ENCODE measurements at places on chromosomes 7 and 10. TPM values are rescaled to one million over a fixed set of nuclear protein-coding genes. Genes with fewer than 3 reads are reported as not detected.

GRCh38 chr7:131083781-131084180, 243.9 kb upstream of the MKLN1 start:
- no peak for DNase-seq

DNA sequence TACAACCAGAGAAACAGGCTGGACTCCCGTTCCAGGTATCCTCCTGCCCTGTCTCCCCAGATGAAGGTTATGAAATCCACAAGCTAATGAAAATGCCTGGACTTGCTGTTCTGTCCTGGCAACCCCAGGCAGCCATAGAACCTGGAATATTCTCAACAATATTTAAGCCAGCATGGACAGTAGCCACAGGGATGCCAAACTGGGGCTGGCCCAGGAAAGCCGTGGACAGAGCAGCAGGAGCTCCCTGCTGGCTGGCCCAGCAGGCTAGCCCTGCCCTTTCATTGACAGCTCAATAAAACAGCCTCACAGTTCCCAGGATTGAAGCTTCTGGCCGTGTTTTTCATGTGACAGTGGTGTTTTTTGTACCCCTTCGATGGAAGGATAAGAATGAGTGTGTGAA, 230.6 kb downstream of the BMPER start:
- DNase-seq, result no peak

DNA sequence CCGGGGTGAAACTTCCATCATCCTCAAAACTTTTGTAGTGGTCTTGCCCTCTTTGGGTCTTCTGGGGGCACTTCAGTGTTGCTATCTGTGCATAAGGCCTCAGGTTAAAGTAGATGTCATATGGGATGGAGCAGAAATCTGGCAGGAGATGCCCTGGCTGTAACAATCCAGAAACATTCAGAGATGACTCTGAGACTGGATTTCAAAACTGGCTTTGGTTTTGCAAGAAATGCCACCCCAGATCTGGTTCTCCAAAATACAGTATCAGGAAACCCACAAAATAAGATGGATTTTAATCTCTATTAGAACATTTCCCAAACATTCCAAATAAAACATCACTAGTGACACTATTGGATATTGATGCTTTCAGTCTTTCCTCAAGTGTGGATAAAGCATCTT, 191.5 kb downstream of the REEP3 start:
- DNase-seq, result no peak

- DNase-seq, result no peak
Observed at GRCh38 chr10:122561792-122562191, 1.2 kb downstream of the DMBT1 start.

DNA sequence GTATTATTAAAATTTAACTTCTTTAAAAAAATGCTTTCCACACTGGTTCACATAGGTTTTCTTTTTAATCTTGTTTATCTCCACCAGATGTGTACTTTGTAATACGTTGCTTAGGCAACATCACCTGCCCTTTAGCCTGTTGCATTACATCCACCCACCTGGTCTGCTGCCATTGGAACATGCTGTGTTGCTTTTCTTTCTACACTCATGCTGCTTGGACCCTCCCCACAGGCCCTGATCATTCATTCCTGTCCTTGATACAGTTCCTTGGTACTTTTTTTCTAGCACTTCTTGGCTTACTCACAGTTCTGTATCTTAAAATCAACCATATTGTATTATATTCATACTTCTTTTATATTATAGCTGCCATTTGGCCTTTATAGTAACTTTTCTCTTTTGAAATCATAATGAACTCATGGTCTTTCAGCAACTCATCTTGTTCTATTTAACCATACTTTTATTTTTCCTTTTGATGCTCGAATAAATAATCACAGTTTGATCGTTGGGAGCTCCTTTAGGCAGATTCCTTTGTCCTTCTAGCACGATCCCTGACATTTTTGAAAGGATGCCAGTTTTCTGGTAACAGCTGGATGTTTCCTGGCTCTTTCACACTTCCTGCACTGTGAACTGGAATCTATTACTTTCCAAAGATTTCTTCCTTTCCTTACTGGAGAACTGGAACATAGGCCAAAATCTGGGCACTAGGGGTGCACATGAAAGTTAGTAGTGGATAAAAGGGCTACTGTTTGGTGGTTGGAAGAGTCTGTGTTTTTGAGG, 125.1 kb downstream of the CDK14 start:
- no peak for DNase-seq

DNA sequence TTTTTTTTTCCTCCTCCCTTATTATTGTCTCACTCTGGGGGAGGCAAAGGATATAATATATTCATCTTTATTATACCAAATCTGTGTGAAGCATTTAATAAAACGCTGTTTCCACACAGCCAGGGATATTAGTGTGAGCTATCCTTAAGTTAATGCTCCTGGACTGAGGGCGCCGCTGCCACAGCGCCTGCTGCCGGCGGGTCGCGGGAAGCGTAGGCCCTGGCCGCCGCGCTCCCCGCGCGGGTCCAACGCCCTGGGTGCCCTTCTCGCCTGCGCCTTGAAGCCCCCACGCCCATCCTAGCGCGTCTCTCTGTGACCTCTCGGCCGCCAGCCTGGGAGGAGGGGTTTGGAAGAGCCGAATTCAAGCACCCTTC, 9.5 kb upstream of the LBX1 start:
- no peak for DNase-seq

- no peak for DNase-seq
Observed at GRCh38 chr7:5557920-5558401, 134.3 kb upstream of the TNRC18 start.

- DNase-seq, result no peak
Observed at GRCh38 chr10:124280916-124281315, 137.8 kb downstream of the OAT start.

- DNase-seq, result no peak
Observed at GRCh38 chr10:68800211-68800610, 27.1 kb upstream of the STOX1 start.

- no peak for DNase-seq
Observed at GRCh38 chr10:51000164-51000563, 74.1 kb upstream of the PRKG1 start.

GRCh38 chr10:106226828-106227227, 937.7 kb downstream of the SORCS1 start:
- no peak for DNase-seq

DNA sequence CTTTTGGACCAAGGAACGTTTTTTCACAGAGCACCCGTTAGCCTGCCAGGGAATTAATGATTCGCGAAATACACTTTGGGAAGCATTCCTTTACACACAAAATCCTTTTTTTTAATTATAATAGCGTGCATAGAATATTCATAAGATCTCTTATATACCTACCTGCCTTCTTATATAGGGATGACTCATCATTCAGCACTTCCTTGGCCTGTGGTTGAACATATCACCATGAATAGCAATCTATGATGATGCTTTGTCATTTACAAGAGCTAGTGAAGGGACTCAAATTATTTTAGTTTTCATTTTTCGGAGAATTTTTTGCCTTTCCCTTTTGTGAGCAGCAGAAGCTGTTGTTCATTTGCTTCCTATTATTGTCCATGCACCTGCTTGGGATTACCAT, 97.0 kb downstream of the CDH23 start:
- DNase-seq, result no peak

- no peak for DNase-seq
Observed at GRCh38 chr7:18087687-18088078, 60.0 kb upstream of the PRPS1L1 start.

- no peak for DNase-seq
Observed at GRCh38 chr10:27355918-27356573, 115.4 kb upstream of the ACBD5 start.

GRCh38 chr10:80191589-80192270, 13.6 kb downstream of the ANXA11 start:
- DNase-seq, result no peak

TUBAL3 gene
- total RNA-seq, result not detected

RELN gene
- 3.8 TPM for total RNA-seq

SUGCT gene
- total RNA-seq, result 3.6 TPM

FRMD4A gene
- total RNA-seq, result 119 TPM

POLR2J2 gene
- 1.9 TPM for total RNA-seq

SPOCK2 gene
- 8.5 TPM for total RNA-seq

TRPV6 gene
- total RNA-seq, result under 0.01 TPM

UBTD1 gene
- total RNA-seq, result 17.6 TPM

HTR5A gene
- not detected for total RNA-seq

DLX6 gene
- not detected for total RNA-seq

All from omental fat pad (tissue), 4 donors.